ENCODE measurements at places on chromosomes 5 and 9.
A peak's percentile ranks its signal among the peaks of the same experiment; 100 is the strongest.

DNA sequence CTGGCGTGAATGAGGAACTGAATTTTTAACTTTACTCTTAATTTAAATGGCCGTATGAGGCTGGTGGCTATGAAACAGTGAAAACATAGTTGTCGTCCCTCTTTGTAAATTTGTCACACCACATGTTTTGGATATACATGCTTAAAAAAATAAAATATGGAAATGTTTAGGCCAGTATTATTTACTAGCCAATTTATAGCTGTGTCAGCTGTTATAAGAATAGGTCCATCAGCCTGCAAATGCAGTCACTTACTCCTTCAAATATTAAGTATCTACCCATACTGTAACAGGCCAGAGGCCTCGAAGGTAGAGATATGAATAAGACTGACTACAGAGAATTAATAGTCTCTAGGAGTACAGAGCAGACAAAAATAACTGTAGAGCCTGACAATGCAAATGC is 30.0 kb downstream of the NR6A1 start:
- no peak for DNase-seq

- DNase-seq, result no peak
Measured at GRCh38 chr9:84101964-84102632, 121.5 kb downstream of the RMI1 start.

- no peak for DNase-seq
Measured at GRCh38 chr9:130283539-130284248, 18.1 kb downstream of the HMCN2 start.

GRCh38 chr9:101739311-101739710 is 864 bp upstream of the GRIN3A start:
- no peak for DNase-seq

DNA sequence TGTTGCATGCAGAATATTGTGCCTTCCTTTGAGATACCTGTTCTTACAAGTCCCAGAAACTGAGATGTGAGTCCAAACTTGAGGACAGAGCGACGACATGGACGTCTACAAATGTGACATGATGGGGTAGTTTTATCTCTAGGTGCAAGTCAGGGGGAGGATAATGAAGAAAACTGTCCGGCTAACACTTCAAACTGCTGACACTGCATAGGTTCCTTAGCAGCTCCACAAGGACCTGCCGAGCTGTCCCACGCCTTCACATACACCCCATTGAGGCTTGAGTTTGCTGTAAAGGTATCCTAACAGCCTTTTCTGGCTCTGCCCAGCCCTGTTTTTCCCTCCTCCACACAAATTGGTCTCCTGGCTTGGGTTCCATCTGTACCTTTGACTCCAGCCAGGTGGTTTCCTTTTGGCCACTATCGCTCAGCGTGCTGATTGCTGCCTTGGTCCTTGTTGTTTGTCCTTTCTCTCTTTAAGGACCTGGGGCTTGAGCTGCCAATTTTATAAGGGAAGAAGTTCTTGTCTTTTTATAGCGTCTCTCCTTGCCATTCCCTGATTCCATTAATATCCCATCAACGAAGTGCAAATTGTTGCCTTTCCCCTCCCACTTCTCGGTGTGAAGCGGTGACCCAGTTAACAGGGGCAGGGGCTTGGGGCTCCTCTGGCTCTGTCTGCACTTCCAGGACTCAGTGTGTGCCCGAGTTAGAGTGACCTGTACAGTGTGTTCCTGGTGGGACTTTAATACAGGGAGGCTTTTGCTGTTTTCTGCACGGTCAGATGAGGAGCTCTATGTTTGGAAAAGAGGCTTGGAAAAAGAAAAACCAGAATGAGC is 100.3 kb downstream of the PCSK1 start:
- no peak for DNase-seq

DNA sequence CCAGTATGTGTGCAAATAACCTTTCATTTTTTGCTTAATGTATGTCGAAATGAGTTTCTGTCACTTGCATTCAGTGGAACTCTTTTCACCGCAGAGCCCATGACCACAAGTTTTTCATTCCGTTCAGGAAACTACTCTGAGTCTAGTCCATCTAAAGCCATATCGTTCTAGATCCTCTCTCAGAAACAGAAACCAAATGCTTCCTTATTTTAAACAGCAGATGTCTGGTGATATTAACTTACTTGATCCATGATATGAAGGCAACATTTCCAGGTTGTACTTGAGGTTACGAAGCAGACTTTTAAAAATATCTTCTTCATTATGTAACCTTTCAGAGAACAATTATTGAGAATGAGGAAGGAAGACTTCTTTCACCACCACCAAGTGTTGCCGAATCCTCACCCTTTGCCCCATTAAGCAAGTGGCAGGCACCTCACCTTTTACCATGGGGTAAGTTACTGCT is 72.4 kb upstream of the GNAQ start:
- DNase-seq, result no peak

- no peak for DNase-seq
Measured at GRCh38 chr9:127165116-127165515, 42.7 kb upstream of the ANGPTL2 start.

DNA sequence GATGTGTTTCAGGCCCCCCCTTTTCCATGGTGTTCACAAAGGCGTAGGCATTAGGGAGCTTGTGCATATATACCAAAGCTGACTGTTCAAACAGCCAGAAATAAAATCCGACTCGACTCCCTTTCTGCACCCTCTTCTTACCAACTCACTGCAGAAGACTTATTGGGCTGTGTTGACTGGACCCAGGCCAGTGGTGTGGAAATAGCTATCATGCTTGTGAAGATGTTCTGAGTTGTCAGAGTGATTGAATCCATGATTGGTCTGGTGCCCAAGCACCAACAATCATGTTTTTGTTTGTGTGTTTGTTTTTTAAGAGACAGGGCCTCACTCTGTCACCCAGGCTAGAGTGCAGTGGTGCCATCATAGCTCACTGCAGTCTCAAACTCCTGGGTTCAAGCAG is 21.6 kb downstream of the TJP2 start:
- no peak for DNase-seq

DNA sequence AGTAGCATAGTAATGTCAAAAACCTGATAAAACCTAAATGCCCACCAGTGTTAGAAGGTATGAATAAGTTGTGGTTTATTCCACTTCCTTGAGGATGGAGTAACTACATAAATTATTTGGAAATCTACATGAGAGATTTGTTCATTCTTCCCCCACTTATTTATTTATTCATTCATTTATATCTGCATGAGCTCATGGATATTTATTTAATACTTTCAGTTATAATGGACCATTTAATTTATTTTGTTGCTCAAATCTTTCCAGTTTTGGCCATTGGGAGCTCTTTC is 223.8 kb upstream of the S1PR3 start:
- no peak for DNase-seq

GRCh38 chr5:137269274-137269673 is 229.9 kb downstream of the SPOCK1 start:
- no peak for DNase-seq

- DNase-seq, result no peak
Measured at GRCh38 chr9:3256571-3257330, 269.1 kb downstream of the RFX3 start.

- DNase-seq, result no peak
Measured at GRCh38 chr5:22722491-22722890, 130.7 kb downstream of the CDH12 start.

- DNase-seq, result peak; percentile 75
Measured at GRCh38 chr9:76374783-76375559, 19.3 kb downstream of the RFK start.

DNA sequence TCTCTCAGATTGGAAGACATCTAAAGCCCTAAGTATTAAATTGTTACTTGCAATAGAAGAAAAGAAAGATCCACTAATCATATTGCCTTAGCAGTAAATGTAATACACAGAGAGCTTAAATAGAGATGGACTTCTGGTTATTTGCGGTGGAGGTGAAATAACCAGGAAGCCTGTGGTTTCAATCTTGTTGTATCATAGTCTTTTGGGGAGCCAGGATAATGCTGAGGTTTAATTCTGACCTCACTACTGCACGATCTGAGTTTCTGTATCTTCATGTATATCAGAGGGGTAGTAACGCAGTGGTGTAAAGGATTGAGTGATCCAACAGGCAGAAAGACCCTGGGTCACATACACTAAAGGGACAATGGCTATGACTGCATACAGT is 71.7 kb downstream of the ANKRD55 start:
- no peak for DNase-seq

GRCh38 chr5:33488558-33489355 is 48.0 kb downstream of the TARS1 start:
- no peak for DNase-seq

DNA sequence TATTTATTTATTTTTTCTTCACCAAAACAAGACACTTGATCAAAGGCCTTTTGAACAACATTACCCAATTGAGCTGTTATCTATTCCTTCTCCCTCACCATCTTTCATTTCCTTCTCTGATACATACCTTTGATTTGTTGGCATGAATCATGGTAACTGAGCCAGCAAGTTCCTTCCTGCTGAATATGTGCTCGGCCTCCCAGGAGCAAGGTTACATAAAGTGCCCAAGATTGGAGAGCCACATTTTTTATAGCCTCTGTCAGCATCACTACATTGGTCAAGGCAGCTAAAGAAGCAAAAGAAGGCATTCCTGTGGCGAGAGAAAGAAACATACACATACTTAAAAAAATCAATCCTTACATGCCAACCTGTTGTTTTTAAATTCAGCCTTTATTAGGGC is 369.6 kb downstream of the CYLC2 start:
- no peak for DNase-seq

DNA sequence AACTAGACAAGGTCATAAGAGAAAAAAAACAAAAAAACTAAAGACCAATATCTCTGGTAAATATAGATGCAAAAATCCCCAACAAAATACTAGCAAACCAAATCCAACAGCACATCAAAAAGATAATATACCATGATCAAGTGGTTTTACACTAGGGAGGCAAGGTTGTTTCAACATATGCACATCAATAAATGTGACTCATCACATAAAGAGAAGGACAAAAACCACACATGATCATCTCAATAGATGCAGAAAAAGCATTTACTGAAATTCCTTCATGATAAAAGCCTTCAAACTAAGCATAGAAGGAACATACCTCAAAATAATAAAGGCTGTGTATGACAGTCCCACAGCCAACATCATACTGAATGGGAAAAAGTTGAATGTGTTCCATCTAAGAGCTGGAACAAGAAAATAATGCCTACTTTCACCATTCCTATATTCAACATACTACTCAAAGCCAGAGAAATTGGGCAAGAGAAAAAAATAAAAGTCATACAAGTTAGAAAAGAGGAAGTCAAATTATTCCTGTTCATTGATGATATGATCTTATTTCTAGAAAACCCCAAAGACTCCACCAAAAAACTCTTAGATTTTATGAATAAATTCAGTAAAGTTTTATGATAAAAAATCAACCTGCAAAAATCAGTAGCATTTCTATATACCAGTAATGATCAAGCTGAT is 72.2 kb upstream of the FAM169A start:
- DNase-seq, result no peak

GRCh38 chr9:86405926-86406325 is 51.7 kb upstream of the TUT7 start:
- peak; percentile 63 for DNase-seq

GRCh38 chr5:93620487-93621326 is 37.7 kb downstream of the NR2F1 start:
- no peak for DNase-seq

DNA sequence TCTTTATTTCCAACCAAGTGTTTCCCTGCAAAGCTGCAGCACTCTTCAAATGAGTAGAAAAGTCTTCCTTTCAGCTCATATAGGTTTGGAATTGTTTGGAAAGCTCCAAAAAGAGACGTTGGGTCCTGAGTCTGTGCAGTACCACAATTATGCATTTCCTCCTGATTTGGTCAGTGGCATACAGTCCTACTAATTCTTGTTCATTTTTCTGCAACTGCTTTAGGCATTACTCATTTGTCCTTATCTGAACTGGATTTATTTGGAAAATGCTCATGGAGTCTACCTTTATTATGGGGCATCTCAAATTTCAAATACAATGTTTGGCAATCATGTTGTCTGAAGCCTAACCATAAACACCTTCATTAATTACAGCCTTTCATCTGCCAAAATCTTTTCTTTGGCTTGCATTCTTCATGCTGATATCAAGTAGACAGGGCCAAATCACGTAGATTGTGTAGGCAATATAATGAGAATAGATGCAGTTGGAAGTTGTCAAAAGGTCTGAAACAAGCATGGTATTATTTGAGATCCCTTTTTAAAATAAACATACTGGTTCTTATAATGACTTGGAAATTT is 232.8 kb downstream of the TLE1 start:
- DNase-seq, result no peak

DNA sequence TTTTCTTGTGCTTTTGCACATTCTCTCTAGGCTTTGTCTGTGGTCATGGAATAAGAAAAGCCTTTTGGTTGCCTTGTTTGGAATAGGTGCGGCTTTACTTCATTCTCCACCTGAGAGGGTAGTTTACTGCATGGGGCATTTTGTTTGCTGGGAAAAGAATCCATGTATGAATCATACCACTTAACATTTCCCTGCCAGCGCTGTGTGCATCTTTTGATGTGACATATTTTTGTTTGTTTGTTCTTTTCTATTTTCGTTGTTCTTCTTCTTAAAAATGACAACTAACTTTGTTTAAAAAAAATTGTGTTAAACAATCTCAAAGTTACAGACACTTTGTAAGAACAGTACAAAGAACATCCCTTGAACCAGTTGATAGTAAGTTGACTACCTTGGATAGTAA is 113.2 kb downstream of the GCNT1 start:
- no peak for DNase-seq

DNA sequence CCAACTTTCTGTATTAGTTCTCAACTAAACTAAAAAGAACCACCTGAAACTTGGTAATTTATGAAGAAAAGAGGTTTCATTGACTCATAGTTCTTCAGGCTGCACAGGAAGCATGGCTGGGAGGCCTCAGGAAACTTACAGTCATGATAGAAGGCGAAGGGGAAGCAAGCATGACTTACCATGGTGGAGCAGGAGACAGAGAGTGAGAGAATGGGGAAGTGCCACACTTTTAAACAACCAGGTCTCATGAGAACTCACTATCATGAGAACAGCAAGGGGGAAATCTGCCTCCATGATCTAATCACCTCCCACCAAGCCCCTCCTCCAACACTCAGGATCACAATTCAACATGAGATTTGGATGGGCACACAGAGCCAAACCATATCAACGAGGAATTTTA is 123.5 kb downstream of the DEPDC1B start:
- no peak for DNase-seq

- no peak for DNase-seq
Measured at GRCh38 chr9:15246243-15246642, 60.8 kb downstream of the TTC39B start.

- no peak for DNase-seq
Measured at GRCh38 chr9:8706998-8707397, 907.4 kb upstream of the DMAC1 start.

DNA sequence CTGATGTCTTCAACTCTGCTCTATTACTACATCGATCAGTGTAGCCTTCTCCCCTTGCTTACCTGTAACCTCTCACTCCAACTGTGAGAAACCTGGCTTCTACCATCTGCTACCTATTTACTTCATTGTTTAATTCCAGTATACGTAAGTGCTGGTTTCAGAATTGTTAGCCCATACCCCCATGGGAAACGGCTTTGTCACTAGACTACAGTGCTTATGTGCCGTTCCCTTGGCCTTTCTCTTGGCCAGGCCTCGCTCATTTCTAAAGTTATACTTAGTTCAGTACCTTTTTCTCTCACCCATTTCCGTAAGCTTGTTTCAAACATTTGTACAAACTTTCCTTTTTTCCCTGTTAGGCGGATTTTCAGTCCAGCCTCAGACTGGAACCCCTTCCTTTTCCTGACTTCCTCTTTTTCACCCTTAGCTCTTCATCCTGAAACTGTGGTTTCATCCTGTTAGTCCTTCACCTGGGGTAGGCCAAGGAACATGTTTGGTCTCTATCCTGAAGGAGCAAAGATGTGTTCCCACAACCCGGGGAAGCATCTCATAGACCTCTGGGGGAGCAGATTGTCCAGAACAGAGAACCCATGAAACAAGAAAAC is 21.7 kb downstream of the ALG2 start:
- no peak for DNase-seq

- DNase-seq, result no peak
Measured at GRCh38 chr5:139849942-139850341, 54.3 kb downstream of the PSD2 start.
